ENCODE measurements at places on chromosomes 12 and 14.

DNA sequence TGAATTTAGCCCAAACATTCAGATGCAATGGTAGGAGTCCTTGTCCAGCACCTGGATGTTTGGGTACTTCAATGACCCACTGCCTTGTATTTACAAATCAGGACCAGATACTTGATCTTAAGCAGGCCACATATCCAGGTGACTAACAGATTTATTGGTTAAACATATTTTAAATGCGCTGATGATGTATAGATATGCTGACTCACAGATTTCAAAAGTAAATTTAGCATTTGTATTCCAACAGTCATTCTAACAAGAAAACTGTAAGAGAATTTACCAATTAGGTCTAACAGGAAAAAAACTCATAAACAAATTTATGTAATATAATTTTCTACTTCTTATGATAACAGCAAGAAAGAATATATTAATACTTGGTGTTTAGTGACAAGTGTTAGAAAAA, 29.4 kb upstream of the MYF6 start:
- H3K4me3 ChIP-seq: no peak overlapping the region
- no peaks in the 10 kb centered on the region for H3K27me3 ChIP-seq
- H3K4me1 ChIP-seq: peaks cover 12% of the 10 kb centered on the region
- no peaks in the 10 kb centered on the region for H3K36me3 ChIP-seq
- DNase-seq: no peak

DNA sequence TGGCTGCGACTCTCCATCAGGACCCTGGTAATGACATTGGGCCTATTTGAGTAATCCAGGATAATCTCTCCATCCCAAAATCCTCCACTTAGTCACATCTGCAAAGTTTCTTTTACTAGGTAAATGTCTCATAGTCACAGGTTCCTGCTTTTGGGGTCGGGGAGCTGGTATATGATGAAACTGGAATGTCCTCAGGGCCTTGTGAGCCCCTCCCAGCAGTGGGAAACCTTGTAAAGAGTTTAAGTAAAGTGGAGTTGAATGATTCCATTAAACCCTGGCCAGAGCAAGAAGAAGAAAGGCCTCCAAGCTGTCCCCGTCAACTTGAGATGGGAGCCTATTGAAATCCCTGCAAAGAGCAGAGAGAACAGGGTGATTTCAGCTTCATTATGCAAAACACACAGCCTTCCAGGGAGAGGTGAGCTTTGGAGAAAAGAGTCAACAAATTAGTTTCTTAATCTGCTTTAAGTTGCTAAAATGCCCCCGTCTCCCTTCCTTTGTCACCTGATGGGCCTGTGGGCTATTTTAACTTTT, 12.6 kb downstream of the WSCD2 start:
- no peak for DNase-seq
- H3K27me3 ChIP-seq: no peaks in the 10 kb centered on the region
- no peaks in the 10 kb centered on the region for H3K36me3 ChIP-seq
- H3K27ac ChIP-seq: no peak overlapping the region

DNA sequence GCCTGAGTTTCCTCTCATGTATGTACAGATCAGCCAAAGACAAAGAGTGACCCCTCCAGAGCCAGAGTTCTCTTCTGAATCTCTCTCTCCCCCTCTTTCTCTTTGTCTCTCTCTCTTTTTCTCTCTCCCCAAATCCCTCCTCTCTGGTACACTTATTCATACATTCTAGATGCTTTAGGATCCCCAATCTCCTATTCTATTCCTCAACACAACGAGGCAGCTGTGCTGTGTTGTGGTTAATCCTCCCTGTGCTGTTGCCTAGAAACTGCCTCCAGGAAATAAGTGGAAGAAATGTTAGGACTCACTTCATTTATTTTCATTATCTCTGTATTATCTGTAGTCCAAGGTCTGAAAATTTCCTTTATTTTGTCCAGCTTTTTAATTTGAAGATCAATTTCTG, 350.5 kb upstream of the OR4E1 start:
- no peak overlapping the region for H3K27ac ChIP-seq
- no peak for DNase-seq
- H3K27me3 ChIP-seq: no peaks in the 10 kb centered on the region
- peaks cover 18% of the 10 kb centered on the region for H3K4me1 ChIP-seq
- H3K4me3 ChIP-seq: no peak overlapping the region
- no peaks in the 10 kb centered on the region for H3K36me3 ChIP-seq

DNA sequence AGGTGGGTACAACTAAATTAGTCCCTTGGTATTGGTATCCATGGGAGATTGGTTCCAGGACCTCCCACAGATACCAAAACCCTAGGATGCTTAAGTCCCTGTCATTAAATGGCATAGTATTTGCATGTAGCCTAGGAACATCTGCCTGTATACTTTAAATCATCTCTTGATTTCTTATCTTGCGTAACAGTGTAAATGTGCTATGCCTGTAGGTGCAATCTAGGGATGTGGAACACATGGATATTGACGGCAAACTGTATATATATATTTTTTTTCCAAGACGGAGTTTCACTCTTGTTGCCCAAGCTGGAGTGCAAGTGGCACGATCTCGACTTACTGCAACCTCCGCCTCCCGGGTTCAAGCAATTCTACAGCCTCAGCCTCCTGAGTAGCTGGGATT, 1.5 kb downstream of the KNTC1 start:
- peak overlapping the region; percentile 83 for H3K4me3 ChIP-seq
- no peaks in the 10 kb centered on the region for H3K27me3 ChIP-seq

- H3K27me3 ChIP-seq: no peaks in the 10 kb centered on the region
- H3K27ac ChIP-seq: no peak overlapping the region
- no peak overlapping the region for H3K4me3 ChIP-seq
- DNase-seq: no peak
- no peaks in the 10 kb centered on the region for H3K4me1 ChIP-seq
Measured at GRCh38 chr14:73623504-73624054, 11.3 kb downstream of the ACOT6 start.

DNA sequence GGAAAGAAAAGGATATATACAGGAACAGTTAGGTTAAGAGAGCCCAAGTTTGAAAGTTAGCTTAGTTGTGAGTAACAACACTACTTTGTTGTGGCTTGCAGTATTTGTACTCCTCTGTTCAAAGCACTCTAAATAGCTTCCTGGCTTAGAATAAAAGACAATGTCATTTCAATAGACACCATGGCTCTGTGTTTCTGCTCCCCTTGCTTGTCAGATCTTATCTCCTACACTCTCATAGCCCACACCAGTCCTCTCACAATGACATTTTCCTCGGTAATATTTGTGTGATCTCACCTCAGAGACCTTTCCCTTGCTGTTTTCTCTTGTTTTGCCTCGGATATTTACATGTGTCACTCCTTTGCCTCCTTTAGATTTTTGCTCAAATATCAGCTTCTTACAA, 418.4 kb downstream of the MDGA2 start:
- no peak for DNase-seq
- H3K36me3 ChIP-seq: no peaks in the 10 kb centered on the region
- no peaks in the 10 kb centered on the region for H3K4me1 ChIP-seq
- H3K27me3 ChIP-seq: no peaks in the 10 kb centered on the region
- no peak overlapping the region for H3K27ac ChIP-seq
- H3K4me3 ChIP-seq: no peak overlapping the region

- H3K27me3 ChIP-seq: no peaks in the 10 kb centered on the region
- H3K4me3 ChIP-seq: no peak overlapping the region
- no peaks in the 10 kb centered on the region for H3K36me3 ChIP-seq
- H3K4me1 ChIP-seq: no peaks in the 10 kb centered on the region
- no peak for DNase-seq
Measured at GRCh38 chr12:24649634-24650033, 299.3 kb downstream of the BCAT1 start.
